ENCODE measurements at places on chromosomes 4 and X.

- no peak for DNase-seq
These were observed 47.3 kb downstream of the TSPAN5 start for GRCh38 chr4:98610926-98611676.

DNA sequence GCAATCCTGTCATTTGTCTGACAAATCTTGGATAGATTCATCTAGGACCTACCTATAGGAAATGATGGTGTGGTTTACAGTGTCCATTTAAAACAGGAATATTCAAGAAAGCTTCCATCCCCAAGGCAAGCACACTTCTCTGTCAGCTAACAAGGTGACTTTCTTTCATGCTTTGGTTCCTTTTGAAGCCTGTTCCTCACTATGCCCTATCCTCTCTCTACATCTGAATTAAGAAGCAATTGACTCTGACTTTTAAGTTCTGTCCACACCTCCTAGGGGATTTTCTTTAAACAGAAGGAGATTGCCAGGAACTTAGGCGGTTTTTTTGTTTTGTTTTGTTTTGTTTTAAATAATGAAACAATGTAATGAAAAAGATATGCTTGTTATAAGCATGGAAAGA, 1181.4 kb upstream of the TENM3 start:
- DNase-seq: no peak

DNA sequence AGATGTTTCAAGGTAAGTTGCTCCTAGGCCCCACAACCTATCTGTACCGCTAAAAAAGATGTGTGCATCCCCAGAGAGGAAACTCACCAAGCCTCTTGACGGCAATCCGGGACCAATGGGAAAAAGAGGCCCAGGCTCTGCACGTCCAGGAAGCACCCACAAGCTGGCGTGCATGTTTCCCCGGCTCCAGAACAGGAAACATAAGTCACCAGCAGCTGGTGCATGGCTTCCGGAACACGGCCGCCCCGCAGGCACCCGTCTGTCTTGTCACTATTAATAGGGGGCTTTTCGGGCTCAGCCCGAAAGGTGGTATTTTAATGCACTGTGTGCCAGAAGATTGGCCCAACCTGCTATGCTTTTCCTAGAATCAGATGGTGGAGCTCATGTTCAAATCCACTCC, 22.2 kb downstream of the CRMP1 start:
- DNase-seq: no peak

GRCh38 chr4:10736895-10737294, 52.3 kb upstream of the CLNK start:
- no peak for DNase-seq
